ENCODE measurements at places on chromosomes 6 and 20. TPM values are rescaled to one million over a fixed set of nuclear protein-coding genes. Genes with fewer than 3 reads are reported as not detected.

Gene KIAA0408
- polyA plus RNA-seq: 1.5 TPM

Gene MYO6
- 2.4 TPM for polyA plus RNA-seq

Gene POU5F1
- 2.0 TPM for polyA plus RNA-seq

Gene TMEM200A
- 0.22 TPM for polyA plus RNA-seq

Gene SUMO4
- polyA plus RNA-seq: 0.37 TPM

Gene HS3ST5
- polyA plus RNA-seq: not detected

Gene SLC35D3
- not detected for polyA plus RNA-seq

Gene TRERF1
- polyA plus RNA-seq: 1.7 TPM

Gene OR2B6
- polyA plus RNA-seq: not detected

Gene HLA-G
- not detected for polyA plus RNA-seq

Gene CALHM6
- polyA plus RNA-seq: 2.6 TPM

Gene RAET1G
- not detected for polyA plus RNA-seq

Gene PTPN1
- polyA plus RNA-seq: 45.3 TPM

Gene TCP11
- polyA plus RNA-seq: 0.03 TPM

Gene CRIP3
- polyA plus RNA-seq: 72.3 TPM

Gene BMP2
- polyA plus RNA-seq: 1.0 TPM

Gene CRISP2
- not detected for polyA plus RNA-seq

Gene LHFPL5
- polyA plus RNA-seq: not detected

Gene MCCD1
- not detected for polyA plus RNA-seq

Gene LRRC73
- polyA plus RNA-seq: 0.44 TPM

Gene CAP2
- polyA plus RNA-seq: 42.0 TPM

Gene MOG
- 3.1 TPM for polyA plus RNA-seq

Gene GPR6
- not detected for polyA plus RNA-seq

Gene MOXD1
- polyA plus RNA-seq: 0.93 TPM

Gene HSPA12B
- polyA plus RNA-seq: 19.7 TPM

Gene CALHM4
- polyA plus RNA-seq: 0.22 TPM

Gene EEF1E1
- polyA plus RNA-seq: 43.8 TPM

Gene ABT1
- polyA plus RNA-seq: 6.6 TPM

Gene GMEB2
- polyA plus RNA-seq: 6.0 TPM

Gene RWDD2A
- 1.9 TPM for polyA plus RNA-seq

Gene GHRH
- 1.8 TPM for polyA plus RNA-seq

Gene PROCR
- polyA plus RNA-seq: 26.7 TPM

Gene E2F3
- 4.3 TPM for polyA plus RNA-seq

Gene TCF15
- polyA plus RNA-seq: 12.8 TPM

Gene HLA-DRB1
- polyA plus RNA-seq: 83.7 TPM

Gene NRN1
- 19.4 TPM for polyA plus RNA-seq

Gene ARHGAP40
- polyA plus RNA-seq: not detected

Gene SLC22A1
- not detected for polyA plus RNA-seq

Gene PTCRA
- polyA plus RNA-seq: 0.09 TPM

Gene KCNQ5
- polyA plus RNA-seq: not detected

Gene PSMB8
- 40.2 TPM for polyA plus RNA-seq

Gene NNAT
- 1.1 TPM for polyA plus RNA-seq

Gene AFG1L
- 1.9 TPM for polyA plus RNA-seq
